ENCODE measurements at places on chromosomes 4 and X.

- peak; percentile 3 for DNase-seq
These were observed 124.2 kb upstream of the KCNIP4 start for GRCh38 chr4:22072726-22073125.

GRCh38 chr4:99061048-99061700 is 27.4 kb downstream of the ADH5 start:
- DNase-seq = no peak

- peak; percentile 21 for DNase-seq
These were observed 37.9 kb upstream of the PAPSS1 start for GRCh38 chr4:107757864-107758476.

DNA sequence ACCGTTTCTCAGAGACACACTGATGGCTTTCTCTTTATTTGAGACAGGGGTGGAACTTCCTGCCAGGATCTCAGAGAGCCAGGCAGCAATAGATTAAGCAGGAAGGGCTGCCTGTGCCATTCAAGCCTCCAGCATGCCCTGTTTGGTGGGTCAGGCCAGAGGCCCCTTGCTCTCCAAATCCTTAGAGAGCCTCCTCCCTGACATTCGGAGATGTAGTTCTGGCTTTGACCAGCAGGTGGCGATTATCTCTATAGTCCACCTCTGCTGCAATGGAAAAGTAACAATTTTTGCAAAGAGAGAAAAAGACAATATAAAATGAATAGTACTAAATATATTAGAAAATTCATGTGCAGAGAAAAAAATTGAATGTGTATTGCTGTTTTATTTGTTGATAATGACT is 93.9 kb downstream of the NXF2B start:
- DNase-seq = peak; percentile 53

- no peak for DNase-seq
These were observed 65.3 kb downstream of the PDGFC start for GRCh38 chr4:156906325-156906724.

GRCh38 chr4:108690738-108691137 is 40.3 kb downstream of the OSTC start:
- DNase-seq = no peak
